Anterior cingulate cortex (tissue), 58 donors: ENCODE measurements at places on chromosomes 12 and 14.

- DNase-seq: no peak
These were observed 31.2 kb upstream of the DYNC1H1 start for GRCh38 chr14:101933209-101933608.

DNA sequence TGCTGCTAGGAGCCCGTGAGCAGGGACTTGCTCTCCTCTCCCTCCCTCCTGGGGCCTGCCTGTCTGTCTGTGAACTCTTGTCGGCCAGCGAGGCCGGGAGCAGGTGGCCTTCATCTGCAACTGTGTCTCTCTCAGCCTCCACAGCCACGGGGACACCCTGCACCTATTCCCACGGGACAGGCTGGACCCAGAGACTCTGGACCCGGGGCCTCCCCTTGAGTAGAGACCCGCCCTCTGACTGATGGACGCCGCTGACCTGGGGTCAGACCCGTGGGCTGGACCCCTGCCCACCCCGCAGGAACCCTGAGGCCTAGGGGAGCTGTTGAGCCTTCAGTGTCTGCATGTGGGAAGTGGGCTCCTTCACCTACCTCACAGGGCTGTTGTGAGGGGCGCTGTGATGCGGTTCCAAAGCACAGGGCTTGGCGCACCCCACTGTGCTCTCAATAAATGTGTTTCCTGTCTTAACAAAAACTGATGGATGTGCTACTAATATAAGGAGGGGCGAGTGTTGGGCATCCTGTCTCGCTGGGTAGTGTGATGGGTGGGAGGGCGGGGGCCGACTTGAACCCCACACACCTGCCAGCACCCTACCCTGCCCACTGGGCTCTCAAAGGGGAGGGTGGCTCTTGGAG is 34.8 kb downstream of the MEG3 start:
- no peak for DNase-seq

GRCh38 chr14:73752297-73752992 is 38.3 kb upstream of the PNMA1 start:
- peak; percentile 16 for DNase-seq

GRCh38 chr14:101598571-101599233 is 37.4 kb downstream of the DIO3 start:
- no peak for DNase-seq

DNA sequence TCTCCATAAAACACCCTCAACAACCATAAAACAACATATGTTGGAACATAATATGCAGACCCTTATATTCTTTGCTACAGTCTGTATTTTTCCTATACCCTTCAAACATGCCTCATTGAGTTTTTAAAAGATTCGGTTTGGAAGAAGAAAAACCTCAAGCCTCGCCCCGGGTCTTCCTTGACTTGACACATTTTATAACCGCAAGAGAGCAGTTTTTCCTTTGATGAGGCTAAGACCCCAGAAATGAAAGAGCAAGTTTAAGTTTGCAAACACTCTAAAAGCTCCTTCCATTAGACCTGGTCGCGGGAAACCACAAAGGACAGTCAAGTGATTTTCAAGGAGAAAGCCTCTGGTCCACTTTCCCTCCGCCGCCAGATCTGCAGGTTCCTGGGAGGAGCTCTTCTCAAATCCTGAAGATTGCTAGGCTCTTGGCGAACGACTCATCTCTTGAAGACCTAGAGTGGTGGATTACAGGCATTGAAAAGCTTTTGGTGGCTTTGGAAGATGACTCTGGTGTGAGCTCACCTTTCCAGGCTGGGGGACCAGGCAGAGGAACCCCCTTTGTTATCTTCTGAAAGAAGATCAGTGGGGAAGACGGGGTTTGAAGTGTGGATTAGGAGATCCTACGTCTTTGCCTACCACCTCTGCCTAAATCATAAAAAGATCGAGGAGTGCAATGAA is at the start of gene ASCL4:
Gene ASCL4, plus strand, starts transcription at position 356 of the 681 bp plus-strand sequence. CDS start 515 bp downstream, outside the sequence.
- DNase-seq: no peak

- peak; percentile 34 for DNase-seq
These were observed 386 bp downstream of the HDAC7 start for GRCh38 chr12:47819138-47819895.

GRCh38 chr14:51954657-51955056 is 34.7 kb upstream of the RTRAF start:
- no peak for DNase-seq

GRCh38 chr12:95837240-95838038 is 21.3 kb upstream of the SNRPF start:
- DNase-seq: no peak

GRCh38 chr12:30719060-30719459 is 23.4 kb upstream of the IPO8 start:
- no peak for DNase-seq

GRCh38 chr12:132351751-132352495 is 22.5 kb upstream of the GALNT9 start:
- DNase-seq: no peak

- DNase-seq: no peak
These were observed 38.8 kb downstream of the SLC15A5 start for GRCh38 chr12:16238661-16239060.

DNA sequence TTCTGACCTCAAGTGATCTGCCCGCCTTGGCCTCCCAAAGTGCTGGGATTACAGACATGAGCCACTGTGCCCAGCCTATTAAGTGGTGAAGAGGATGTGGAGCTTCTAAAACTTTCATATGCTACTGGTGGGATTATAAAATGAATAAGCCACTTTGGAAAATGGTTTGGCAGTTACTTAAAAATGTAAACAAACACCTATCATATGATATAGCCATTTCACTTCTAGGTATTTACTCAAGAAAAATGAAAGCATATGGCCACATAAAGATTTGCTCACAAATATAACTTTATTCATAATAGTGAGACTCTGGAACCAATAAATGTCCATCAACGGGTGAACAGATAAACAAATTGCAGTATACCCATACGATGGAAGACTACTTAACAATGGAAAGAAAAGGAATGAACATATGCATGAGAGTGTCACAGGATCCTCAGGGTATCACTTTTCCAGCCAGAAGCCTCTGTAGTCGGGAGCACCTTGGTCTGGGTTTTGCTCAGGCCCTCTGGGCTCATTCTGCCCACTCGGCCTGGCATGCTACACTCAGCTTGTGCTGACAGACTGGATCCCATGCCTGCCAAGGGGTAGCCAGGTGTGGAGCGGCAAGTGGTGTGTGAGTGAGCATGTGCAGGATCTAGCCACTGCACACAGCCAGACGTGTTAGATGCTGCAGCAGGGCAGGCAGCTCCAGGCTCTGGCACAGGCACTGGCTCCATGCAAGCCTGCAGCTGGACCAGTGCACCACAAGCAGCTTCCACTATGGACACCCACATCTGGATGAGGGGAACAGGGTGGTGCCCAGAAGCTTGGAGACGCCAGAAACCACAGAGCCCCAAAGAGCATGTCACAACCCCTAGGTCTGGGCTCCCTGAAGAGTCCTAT is 213.2 kb upstream of the DIO3 start:
- DNase-seq: no peak

DNA sequence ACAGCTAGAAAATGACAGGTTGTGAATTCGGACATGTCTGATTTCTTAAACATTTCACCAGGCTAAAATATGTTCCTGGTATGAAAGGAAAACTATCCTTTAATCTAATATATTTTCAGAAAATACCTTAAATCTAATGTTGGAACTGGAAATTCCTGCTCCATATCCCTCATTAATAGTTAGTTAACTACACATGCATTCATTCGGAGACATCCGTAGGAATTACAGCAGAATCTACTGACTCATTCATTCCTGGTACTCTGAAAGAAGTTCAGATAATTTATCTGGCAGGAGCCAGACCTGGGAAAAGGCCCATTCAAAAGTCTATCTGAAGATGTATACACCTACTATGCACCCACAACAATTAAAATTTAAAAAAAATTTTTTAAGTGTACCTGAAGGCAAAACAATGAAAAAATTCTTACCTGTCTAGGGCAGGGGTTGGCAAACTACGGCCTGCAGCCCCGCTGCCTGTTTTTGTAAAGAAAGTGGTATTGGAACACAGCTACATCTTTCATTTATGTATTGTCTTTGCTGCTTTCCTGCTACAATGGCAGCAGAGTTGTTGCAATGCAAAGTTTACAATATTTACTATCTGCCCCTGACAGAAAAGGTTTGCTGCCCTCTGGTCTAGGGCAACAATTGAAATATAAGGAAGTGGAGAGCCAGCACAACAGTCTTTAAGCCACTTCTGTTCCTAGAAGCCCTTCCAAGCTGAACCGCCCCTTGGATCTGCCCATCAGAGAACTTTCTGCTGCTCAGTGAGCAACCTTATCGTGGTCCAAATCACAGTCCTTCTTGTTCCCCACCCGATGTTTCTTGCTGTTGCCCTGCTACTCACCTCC is 17.9 kb upstream of the NFYB start:
- no peak for DNase-seq

DNA sequence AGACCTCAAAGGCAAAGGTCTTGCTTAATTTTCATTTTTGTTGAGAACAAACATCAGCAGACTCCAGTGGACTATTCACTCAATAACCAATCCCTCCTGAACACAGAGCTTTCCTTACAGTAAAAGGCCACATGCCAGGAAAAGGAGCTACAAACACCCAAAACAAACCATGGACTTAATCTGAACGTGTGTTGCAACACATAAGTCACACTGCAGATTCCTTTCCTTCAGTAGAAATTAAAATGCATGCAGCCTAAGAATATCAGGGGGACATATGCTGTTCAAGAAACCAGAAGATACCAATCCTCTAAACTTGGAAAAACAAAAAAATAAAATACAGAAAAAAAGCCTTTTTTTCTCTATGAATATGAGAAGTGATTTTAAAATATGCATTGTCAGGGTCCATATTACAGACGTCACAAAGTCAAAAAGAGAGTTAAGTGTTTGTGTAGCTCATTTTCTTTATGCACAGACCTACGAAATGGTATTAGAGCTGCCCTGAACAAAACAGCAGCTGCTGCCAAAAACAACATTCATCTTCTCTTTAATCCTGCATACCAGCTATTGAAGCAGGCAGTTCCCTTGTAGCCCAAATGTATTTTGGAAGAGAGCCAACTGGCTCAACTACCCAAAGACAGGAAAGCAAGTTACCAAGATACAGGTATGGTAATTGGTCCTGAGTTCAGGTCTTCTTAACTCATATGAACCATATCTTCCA is 26.2 kb downstream of the KITLG start:
- no peak for DNase-seq

- DNase-seq: no peak
These were observed 17.9 kb downstream of the PACS2 start for GRCh38 chr14:105332350-105332874.

- DNase-seq: no peak
These were observed at the start of gene DNAJC22 for GRCh38 chr12:49346659-49347310. DNAJC22 (plus strand) TSS chr12:49346888; CDS start chr12:49348873, 1,985 bp downstream.

GRCh38 chr14:52366796-52367315 is 52.7 kb downstream of the PTGER2 start:
- DNase-seq: no peak

- no peak for DNase-seq
These were observed 3.3 kb downstream of the MTA1 start for GRCh38 chr14:105422695-105423487.

DNA sequence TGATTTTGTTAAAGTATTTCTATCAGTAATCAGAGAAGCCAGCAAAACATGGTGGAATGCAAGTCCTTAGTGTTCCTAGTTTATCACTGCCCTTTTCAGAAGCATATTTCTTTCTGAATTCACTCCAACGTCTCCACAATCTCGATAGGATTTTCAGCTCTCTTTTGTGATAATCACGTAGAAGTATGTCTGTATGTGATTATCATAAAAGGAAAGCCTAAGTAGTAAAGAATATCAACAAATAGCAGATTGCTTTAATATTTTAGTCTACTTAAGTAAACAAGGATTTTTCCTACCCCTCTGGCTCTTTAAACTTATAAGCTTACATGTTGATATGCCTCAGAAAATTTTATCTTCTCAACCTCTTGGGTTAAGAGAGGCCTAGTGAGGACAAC is 147.4 kb upstream of the NUDT4 start:
- no peak for DNase-seq

GRCh38 chr12:52322069-52322468 is 871 bp upstream of the KRT83 start:
- DNase-seq: no peak

GRCh38 chr14:81474685-81475324 is 58.8 kb downstream of the SEL1L start:
- DNase-seq: no peak

DNA sequence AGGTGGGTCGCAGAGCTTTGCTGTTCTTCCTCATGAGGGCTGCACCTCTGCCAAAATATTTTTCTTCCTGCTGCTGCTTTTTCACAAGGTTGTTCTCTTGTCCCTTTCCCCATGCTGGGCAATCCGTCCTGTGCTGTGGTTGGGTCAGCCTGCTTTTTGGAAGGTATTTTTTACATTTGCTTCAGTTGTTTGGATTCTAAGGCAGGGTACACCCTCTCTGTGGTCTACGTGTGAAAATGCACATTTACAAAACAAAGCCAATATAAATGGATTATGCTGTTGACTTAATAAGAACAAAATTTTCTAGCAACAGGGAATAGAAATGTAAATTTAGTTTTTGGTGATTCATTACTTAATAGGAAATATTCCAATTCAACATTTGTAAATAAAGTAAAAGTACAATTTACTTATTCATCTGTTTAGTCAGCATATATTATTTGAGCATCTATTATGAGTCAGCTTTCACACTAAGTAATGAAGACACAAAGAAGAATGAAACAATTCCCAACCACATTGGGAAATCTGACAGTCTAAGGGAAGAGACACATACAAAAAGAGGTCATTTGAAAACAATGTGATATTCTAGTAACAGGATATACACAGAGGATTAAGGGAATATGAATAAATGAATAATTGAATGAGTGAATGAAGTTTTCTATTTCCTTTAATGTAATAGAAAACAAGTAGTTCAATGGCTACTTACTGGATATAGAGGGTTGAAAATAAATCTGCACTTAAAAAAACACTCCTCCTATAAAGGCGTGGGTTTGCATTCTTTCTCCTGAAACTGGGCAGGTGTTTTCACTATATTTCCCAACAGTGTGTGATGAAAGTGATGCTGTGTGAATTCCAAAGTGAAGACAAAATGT is 94.6 kb upstream of the PRICKLE1 start:
- no peak for DNase-seq

- DNase-seq: no peak
These were observed 179.6 kb downstream of the TMTC2 start for GRCh38 chr12:82866227-82866775.

DNA sequence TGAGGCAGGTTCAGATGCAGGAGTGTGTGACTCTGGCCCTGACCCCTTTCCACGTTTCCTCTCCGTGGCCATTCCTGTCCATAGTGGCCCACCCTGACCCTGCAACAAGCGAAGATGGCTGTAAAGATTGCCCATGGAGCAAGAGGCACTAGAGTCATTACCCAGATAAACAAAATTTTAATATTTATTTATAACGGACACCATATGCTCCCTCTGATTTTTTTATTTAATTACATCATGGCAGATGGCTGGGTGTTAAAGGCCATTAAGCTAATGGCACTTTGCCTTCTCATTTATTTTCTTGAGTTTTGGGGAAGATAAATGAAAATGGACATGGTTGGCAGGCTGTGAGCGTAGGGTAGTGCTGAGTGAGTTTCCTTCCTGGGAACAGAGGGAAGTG is 58.7 kb downstream of the WSCD2 start:
- DNase-seq: no peak

GRCh38 chr12:1676043-1676442 is 14.8 kb upstream of the ADIPOR2 start:
- no peak for DNase-seq

- DNase-seq: no peak
These were observed 91.7 kb upstream of the PELI2 start for GRCh38 chr14:56026506-56026905.

GRCh38 chr12:64577046-64577445 is 33.2 kb upstream of the RASSF3 start:
- no peak for DNase-seq

GRCh38 chr12:42969355-42969754 is 379.8 kb upstream of the PRICKLE1 start:
- DNase-seq: no peak

GRCh38 chr12:62805517-62805916 is 129.4 kb downstream of the PPM1H start:
- no peak for DNase-seq

- no peak for DNase-seq
These were observed 39.7 kb downstream of the PSMA6 start for GRCh38 chr14:35331605-35332516.
